Renal pelvis (tissue), 12 donors: ENCODE measurements at places on chromosomes 2 and 18.

DNA sequence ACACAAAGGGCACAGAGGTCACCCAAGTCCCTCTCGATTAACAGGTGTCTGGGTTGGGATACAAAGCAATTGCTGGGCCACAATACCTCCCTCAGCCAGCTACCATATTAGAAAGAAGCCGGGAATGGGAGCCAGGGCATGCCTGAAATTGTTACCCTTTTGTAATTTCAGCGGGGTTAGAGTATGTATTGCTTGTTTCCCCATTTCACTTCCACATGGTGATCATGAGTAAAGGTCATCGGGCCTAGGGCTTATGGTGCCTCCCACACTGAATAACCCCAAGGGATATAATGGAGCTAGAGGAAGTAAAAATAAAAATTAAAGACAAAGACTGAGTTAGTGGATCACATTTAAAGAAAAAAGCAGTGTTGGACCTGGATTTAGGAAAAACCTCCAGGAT lies 437.2 kb upstream of the KLHL29 start:
- DNase-seq = no peak

DNA sequence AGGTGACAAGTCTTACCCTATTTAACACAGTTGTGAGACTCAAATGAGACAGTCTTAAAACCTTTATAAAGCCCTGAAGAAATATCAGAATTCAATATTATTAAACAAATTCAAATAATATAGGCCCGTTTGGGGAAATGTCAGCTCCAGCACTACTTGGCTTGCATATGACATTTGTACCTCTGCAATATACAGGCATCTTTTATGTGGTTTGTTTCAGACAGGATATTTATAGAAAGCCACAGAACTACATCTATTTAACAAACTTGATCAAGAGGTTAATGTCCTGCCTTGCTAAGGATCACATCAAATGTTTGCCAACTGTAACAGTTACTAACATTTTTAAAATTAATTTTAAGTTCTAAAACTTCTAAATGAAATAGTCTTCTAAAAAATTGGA lies 3.2 kb upstream of the MREG start:
- DNase-seq = no peak

GRCh38 chr2:199602271-199602895 lies 144.6 kb upstream of the SATB2 start:
- no peak for DNase-seq

- peak; percentile 41 for DNase-seq
Measured at GRCh38 chr2:120013597-120014223, 833 bp downstream of the EPB41L5 start.

- no peak for DNase-seq
Measured at GRCh38 chr18:8005870-8006569, 438.9 kb downstream of the PTPRM start.

DNA sequence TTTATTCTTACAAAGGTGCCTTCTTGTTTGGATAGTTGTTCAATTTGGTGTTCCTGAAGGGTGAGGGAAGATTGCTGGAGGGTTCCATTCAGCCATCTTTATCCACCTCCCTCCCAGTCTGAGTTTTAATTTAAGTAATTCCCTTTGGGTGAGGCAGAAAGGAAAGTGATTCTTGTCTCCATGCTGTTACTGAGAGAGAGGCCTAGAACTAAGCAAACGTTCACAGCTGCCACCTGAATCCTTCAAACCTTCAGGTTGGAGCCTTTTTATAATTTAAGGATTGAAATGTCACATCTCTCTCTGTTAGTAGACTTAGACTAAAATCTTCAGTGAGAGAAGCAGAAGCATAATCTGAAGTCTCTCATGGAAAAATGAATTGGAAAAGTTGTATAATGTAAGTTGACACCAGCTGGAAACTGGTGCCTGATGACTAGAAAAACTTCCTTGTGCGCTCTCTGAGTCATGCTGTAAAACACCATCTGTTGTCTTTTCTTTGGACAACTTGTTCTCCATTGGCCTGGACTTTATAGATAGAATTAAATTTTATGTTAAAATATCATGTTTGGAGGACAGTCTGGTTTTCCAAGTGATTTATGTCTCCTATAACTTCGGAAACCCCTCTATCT lies 14.6 kb downstream of the STRADB start:
- peak; percentile 56 for DNase-seq

DNA sequence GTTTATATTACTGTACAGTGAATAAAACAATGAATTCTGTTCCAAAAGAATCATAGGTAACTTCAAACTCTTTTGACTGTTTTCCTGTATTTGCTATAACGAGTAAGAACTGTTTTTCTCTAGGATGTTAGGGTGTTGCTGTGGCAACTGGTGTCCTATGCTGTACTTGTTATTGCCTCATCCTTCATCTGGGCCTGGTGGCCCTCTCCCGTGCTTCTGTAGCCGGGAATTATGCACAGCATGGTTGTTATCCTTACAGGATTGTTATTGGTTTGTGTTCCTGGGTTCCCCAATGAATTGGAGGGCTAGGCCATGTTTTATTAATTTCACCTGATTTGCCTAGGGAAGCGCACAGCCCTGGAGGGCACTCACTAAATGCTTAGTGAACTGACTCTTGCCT lies 279.2 kb downstream of the PTPRM start:
- no peak for DNase-seq

- no peak for DNase-seq
Measured at GRCh38 chr18:78106946-78107345, 857.3 kb downstream of the GALR1 start.

DNA sequence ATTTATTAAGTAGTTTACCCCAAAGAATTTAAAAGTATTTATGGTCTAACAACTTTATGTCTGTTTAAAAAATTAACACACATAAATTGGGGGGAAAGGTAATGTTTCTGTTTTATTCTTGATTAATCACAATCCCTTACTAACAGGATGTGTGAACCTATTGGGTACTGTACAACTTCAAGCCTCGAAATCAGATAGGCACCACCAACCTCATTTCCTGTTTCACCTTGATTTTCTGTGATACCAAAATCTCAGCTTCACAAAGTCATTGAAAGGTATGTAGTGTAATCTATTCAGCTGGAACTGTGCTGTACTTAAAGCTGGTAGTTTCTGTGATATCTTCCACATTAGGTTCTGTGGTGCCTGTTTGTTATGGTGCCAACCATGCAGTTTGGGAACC lies 4.0 kb downstream of the RNMT start:
- no peak for DNase-seq

DNA sequence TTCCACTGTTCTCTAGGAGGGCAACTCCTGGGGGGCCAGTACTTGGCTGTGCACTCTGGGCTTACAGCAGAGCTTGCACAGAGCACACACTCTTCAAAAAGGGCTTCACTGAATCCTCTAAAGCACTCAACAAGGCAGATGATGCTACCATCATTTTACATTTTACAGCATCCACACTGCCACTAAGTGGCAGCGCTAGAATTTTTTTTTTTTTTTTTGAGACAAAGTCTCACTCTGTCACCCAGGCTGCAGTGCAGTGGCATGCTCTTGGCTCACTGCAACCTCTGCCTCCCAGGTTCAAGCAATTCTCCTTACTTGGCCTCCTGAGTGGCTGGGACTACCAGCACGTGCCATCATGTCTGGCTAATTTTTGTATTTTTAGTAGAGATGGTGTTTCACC lies 8.6 kb downstream of the AMMECR1L start:
- DNase-seq = no peak

GRCh38 chr2:46547223-46548102 lies 68.1 kb downstream of the TMEM247 start:
- DNase-seq = no peak

DNA sequence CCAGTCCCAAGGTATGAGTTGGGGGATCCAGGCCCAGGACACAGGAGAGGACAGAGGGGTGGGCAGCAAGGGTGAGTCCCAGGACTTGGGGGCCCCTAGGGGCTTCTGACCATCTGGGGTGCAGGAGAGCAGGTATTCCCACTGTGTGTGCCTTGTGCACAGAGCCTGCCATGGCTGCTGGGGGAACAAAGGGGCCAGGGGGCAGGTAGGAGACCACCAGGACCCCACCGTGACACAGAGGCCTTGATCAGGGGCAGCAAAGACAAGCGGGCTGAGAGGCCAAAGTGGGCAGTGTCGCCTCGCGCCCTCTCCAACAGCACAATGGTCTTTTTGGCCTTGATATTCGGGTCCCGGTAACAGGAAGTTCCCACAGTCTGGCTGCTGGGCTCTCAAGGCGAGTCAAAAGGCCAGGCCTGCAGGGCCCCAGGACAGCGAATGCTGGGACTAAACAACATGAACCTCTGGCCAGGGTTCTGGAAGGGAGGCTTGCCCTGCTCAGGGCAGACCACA lies 12.3 kb upstream of the GPR17 start:
- no peak for DNase-seq

- DNase-seq = no peak
Measured at GRCh38 chr2:73307720-73308119, 14.4 kb upstream of the EGR4 start.

- DNase-seq = no peak
Measured at GRCh38 chr18:64175432-64175831, 26.5 kb upstream of the LINC00305 start.

- DNase-seq = no peak
Measured at GRCh38 chr2:105732955-105733607, 11.6 kb upstream of the NCK2 start.

DNA sequence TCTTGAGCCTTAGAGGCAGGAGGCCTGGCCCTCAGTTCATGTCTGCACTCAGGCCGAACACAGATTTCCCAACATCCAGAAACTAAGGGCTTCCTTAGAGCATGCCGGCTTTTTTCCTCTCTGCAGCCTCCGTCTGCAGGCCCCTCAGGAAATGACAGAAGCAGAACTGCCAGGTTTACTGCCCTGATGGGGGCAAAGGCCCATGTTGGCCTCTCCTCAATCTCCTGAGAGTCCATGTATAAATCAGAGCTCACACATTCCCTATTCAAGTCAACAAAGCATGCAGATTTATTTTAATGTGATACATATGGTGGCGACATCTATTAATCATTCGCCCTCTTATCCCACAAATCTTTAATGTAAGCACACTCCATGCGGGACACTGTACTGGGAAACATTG lies 475.6 kb upstream of the HS6ST1 start:
- DNase-seq = peak; percentile 41

- DNase-seq = no peak
Measured at GRCh38 chr2:157339965-157340655, 14.5 kb upstream of the ERMN start.

DNA sequence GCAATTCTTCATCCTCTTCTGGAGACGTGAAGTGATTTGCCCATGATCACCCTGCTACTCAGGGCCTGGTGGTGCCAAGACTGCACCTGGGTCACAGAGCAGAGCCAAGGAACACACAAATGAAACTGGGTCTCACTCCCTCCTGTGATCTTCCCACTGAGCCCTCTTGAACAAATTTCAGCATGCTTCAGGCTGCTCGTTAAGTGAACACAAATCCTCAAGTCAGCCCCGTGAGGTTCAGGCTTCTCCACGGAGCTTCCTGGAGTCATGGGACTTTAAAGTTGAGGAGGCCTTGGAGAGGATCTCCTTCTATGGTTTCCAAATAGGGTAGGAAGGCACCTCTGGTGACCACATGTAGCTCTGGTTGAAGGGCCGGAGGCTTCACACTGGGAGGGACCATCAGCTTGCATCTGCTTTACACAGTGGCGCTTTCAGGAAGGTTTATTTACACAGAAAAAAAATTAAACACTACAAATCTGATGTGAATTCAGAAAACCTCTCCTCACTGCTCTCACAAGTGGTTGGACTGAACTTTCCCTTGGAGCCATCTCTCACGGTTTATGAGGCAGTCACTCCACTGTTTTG lies 255.4 kb downstream of the LOXHD1 start:
- DNase-seq = no peak

DNA sequence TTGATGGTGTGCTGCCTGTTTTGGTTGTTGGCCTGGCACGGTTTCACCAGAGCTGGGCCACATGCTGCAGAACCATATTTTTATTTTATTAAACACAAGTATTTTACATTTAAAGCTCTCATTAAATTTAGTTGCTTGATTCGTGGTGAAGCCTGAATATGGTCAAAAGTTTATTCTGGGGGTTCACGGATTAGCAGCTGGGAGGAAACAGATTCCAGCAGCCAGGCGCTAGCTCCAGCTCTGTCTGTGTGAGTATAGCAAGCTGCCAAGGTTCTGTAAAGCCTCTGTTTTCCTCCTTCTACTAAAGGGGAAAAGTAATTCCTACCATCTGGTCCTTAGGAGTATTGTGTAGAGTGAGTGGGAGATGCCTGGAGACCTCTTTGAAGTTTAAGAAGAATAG lies 22.5 kb downstream of the GATA6 start:
- peak; percentile 84 for DNase-seq

DNA sequence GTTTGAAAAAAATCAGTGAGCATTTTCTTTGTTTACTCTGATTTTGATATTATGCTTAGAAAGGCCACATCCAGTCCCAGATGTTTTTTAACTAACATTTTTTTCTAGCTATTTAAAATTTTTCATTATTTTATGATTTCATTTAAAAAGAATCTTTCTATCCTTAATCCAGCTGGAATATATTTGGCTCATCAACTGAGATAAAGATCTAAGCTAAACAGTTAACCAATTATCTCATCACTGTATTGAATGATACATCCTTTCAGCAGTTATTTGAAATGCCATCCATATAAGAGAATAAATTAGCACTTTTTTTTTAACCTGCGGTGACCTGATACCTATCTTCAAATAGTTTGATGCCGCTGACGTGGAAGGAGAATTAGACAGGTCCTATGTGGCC lies 245.5 kb upstream of the COPS8 start:
- no peak for DNase-seq

DNA sequence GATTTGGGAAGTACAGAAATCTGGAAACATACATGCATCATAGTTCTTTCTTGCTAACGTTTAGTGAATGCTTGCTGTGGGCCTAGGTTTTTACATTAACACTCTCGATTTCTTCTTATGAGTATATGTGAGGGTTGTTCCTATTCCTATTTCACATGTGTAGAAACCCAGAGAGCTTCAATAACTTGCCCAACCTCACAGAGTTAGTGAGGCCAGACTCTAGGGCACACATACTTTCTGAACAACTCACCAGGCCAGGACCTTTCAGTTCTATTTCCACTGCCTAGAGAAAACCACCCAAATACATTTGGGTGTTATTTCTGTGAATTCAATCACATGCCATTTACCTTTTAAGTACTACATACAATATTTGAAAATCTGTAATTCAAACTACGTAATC lies 8.2 kb upstream of the KCTD1 start:
- DNase-seq = no peak

DNA sequence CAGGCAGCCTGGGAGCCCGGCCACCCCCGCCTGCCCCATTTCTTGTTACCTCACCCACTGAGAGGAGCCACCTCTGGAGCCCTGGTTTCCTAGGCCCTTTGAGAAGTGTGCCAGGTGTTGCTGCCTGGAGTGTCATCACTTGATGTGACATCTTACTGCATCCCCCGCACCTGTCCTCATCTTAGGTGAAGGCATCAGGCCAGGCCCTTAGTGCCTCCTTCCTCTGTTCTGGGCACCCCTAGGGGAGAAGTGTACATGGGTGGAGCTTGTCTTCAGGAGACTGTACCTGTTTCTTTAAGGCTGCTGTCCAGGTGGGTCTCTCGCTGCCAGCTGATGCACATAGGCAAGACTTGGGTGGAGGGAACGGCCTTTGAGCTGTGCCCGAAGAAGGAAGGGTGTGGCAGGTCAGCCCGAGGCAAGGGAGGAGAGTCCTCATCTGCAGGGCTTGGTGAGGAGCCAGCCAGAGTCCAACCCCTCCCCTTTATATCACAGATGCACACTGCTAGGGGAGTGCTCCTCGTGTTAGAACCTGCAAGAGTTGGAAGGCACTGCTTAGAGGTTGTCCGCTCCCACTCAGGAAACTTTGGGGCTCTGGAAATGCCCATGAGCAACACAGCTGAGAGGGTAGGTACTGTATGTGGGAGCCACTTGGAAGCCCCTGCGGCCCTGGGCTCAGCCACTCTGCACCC lies 45.9 kb downstream of the NCK2 start:
- DNase-seq = no peak
